ENCODE measurements at places on chromosomes 12 and 14.

GRCh38 chr12:90974286-90974685 is 19.3 kb upstream of the CCER1 start:
- DNase-seq = no peak

DNA sequence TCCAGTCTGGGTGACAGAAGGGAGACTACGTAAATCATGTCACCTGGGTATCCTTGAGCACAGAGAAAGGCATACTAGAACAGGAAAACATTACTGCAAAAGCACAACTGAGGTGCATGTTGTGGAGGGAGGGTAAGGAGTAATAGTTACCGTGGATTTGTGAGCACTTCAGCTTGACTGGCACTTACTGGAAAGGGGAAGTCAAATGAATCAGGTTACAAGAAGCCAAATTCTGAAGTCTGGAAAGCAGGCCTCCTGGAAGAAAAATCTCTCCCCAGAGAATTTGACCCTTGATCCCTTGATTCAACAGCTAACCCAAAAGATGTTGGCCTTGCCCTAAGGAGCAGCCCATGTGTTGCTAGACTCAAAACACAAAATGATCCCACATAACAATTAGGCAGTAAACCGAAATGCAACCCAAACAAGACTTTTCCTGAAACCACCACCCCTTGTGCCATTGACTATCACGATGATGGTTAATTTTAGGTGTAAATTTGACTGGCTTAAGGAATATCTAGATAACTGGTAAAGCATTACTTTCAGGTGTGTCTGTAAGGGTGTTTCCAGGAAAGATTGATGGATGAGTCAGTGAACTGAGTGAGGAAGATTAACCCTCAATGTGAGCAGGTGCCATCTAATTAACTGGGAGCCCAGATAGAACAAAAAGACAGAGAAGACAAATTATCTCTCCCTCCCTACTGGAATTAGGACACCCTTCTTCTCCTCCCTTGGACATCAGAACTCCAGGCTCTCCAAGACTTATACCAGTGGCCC is 108.8 kb downstream of the SLC25A21 start:
- no peak for DNase-seq

DNA sequence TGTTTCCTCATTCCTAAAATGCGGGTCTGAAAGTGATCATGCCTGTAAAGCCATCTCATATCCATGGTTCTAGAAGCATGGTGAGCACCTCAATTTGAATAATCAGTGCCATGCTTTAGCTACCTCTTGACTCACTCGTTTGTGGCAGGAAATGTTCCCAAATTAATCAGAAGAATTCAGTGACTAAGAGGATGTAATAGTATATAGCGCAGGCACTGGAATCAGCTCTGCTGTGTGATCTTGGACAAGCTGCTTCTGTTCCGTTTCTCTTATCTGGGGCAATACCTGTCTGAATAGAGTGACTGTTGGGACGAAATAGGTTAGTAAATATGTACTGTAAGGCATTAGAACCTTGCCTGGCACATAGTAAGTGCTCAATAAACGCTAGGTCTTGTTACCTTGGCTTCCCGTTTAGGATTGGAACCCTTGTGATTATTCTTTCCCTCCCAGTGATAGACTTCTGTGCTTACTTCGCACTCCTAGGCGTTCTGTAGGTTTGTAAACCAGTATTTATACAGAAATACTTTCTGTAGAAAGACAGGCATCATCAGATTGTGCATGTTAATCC is 820 bp upstream of the SMAGP start:
- no peak for DNase-seq

- no peak for DNase-seq
Measured at GRCh38 chr14:24246765-24247212, 4.4 kb upstream of the TINF2 start.

DNA sequence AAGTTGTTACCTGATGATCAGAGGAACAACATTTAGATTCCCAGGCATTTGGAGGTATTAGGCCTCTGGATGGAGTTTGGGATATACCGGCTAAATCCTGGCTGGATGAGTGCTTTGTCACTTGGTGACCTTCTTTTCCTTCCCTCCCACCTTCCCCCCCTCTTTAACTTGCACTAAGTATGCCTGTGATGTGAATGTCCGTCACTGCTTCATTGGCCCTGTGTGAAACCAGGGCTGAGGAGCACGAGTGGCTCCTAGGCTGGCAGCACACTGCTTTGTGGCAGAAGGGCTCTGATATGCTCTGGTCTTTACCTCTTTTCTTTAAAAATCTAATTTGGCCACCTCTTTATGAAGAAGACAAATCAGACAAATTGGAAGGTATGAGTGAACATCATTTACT is 95.7 kb downstream of the ESR2 start:
- DNase-seq = no peak

DNA sequence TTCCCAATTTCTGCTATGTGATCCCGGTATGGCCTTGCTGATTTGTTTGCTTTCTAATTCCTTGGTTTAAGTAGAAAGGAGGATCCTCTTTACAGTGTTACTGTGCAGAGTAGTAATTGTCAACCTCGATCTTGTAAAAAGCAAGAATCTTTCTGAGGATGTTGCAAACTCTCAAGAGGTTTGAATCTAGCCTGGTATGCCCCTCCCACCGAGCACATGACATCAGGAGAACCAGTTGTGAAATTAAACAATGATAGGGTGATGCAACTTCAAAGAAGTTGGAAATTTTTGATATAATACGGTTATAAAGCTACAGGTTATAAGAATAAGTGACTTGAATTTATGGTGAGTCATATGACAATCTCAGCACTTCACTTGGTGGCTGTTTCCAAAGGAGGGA is 35.0 kb upstream of the FUT8 start:
- no peak for DNase-seq

DNA sequence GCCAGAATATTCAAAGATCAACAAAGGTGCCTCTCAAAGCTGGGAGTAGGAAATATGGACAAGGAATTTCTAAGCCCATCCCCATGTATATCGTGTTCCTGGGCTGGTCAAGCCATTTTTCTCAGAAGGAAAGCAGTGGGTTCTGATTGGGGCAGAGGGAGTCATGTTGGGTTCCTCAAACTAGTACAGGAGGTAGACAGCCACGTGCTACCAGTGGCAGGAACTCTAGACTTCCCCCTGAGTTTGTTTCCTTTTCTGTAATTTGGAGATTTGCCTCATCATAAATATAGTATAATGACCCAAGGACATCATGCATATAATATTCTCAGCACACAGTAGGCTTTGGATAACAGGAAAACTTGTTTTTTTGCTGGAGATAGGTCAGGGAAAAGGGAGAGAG is 16.4 kb upstream of the PLEKHH1 start:
- DNase-seq = no peak

GRCh38 chr14:65321370-65321875 is 91.1 kb upstream of the FUT8 start:
- no peak for DNase-seq

DNA sequence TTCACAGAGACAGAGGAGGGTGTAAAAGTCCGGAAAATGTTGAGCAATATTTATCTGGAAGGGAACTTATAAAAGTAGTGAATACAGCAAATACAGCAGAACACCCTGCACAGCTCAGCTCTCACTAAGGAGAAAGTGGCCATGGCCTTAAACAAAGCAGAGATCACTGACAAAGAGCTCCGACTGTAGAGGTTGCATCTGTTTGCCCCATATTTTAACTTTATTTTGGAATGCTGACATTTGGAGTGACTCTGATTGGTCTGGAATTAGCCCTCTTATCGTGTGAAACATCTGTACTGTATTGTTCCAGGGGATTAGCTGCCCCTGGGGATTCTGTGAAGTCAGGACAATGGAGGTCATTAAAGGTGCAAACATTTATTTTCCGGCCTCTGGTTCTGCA is 1275.7 kb upstream of the FLRT2 start:
- no peak for DNase-seq

DNA sequence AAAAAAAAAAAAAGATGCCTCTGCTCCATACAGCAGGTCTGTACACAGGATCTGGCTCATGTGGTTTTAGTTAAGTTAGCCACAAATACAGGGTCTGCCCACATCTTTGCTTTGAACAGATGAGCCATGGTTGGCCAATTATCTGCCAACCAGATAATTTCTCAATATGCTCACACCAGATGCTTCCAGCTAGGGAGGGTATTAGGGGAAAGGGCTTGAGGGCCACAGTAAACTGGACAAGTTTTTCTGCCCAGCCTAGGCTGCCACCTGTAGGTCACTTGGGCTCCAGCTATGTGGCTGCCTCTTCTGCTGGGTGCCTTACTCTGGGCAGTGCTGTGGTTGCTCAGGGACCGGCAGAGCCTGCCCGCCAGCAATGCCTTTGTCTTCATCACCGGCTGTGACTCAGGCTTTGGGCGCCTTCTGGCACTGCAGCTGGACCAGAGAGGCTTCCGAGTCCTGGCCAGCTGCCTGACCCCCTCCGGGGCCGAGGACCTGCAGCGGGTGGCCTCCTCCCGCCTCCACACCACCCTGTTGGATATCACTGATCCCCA is 776 bp downstream of the RDH5 start:
- DNase-seq = no peak

DNA sequence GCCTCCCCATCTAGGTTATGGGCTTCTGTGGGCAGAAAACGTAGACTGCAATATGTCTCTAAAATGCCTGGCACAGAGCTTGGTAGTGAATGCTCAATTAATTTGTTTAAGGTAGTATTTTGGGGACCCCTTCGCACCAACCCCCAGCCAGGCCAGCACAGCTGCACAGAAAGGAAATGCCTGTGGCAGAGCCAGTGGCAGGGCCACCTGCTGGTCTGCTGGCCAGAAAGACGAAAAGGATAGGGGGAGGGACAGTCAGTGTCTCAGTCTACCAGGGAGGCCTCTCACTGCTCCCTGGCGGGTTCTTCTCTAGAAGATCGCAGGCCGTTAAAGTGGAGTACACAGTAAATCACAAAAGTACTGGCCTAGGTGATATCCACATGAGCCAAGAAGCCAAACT is 3.5 kb downstream of the RAB15 start:
- no peak for DNase-seq

GRCh38 chr14:56243110-56243509 is 124.9 kb downstream of the PELI2 start:
- DNase-seq = no peak

- no peak for DNase-seq
Measured at GRCh38 chr12:31034372-31034771, 39.3 kb upstream of the DDX11 start.

DNA sequence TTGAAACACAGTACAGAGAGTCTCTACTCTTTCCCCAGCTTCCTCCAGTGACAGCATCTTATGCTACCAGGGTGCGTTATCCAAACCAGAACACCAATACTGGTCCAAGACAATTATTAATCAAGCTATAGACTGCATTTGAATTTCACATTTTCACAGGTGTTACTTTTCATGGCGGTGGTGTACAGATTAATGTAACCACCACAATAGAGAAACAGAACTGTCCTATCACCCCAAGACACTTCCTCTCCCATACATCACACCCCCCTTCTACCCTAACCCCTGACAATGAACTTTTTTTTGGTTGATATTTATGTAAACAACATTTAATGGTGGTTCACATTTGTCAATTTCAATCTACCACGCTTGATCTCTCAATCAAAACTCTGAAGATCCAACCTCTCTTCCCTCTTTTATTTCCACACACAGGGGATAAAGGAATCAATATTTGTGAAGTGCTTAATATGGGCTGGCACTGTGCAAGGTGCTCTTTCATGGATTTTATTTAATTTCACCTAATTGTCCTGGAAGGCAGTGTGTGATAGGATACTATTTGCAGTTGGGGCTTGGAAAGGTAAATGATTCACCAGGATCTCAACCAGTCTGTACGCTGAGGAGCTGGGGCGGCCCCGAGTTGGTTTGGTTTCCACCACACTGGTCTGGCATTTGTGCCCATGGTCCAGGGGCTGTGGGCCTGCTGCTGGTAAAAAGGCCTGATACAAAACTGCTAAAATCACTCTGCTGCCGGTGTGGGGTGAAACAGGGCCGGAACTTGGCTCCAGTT is 54.6 kb upstream of the DICER1 start:
- DNase-seq = no peak

- no peak for DNase-seq
Measured at GRCh38 chr12:53227341-53227740, 4.7 kb downstream of the RARG start.

- peak; percentile 32 for DNase-seq
Measured at GRCh38 chr14:74905595-74906142, 17.4 kb downstream of the RPS6KL1 start.

- DNase-seq = no peak
Measured at GRCh38 chr12:54265364-54265812, 14.5 kb downstream of the CBX5 start.

GRCh38 chr14:26410189-26410685 is 187.6 kb downstream of the NOVA1 start:
- DNase-seq = no peak

GRCh38 chr14:23359167-23359626 is 5.8 kb downstream of the EFS start:
- no peak for DNase-seq

GRCh38 chr14:55975281-55975910 is 142.8 kb upstream of the PELI2 start:
- no peak for DNase-seq

DNA sequence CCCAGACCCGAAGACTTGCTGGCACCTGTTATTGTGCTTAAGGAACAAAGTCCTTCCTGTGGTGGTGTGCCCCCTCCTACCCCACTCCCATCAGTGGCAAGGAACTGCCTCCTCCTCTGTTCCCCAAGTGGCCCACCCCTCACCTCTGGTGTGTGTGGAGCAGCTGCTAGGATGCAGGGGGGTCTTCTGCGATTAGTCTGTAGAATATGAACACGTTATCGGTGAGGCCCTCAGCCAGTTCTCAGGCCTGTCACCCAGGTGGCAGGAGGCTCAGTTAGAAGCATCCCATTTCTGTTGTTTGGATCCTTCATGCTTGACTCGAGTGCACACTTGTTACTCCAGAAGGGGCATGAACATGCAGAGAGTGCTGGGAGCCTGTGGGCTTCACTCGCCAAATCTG is 39.3 kb downstream of the RAB35 start:
- DNase-seq = no peak

DNA sequence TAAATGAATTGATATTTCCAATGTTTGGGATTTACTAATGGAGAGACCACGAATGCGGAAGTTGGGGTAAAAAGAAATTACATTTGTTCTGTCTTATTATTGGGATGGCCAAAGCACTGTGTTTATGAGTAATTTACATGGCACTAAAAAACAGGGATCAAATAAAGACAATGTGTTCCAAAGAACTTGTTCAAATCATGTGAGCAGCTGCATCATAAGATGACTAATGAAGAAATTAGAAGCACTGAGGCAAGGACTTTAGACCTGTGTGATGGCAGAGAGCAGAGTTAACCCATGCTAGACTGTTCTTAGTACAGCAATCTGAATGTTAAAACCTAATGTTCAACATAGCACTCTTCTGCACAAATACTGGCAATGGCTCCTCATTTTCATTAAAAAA is 34.3 kb upstream of the DCN start:
- no peak for DNase-seq

DNA sequence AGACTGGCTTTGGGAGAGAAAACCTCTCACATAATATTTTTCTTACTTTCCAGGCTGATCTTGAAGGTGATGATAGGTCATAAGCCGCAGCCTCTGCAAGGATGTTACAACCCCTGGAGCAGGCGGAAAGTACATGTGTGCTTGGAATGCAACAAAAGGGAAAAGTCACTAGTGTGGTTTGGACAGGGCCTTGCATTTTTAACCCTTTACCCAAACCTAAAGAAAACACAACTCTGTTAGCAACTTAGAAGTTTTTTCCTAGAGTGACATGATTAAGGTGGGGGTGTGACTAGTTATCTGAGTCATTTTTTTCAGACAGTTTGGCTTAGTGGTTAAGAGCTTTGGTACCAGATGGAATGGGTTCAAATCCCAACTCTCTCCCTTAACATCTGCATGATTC is 97.0 kb downstream of the TMEM30B start:
- DNase-seq = no peak

- DNase-seq = no peak
Measured at GRCh38 chr14:99118046-99118721, 153.8 kb downstream of the BCL11B start.

GRCh38 chr12:123898673-123899072 is 74.0 kb downstream of the CCDC92 start:
- no peak for DNase-seq

All from KG1 (cell line).